Keratinocyte (primary cell): ENCODE measurements at places on chromosomes 3 and 15. TPM values are rescaled to one million over a fixed set of nuclear protein-coding genes. Genes with fewer than 3 reads are reported as not detected.

Gene CCNB2
- polyA plus RNA-seq = 5.5 to 36.9 TPM (median 32.4 TPM) in 3 replicates

DNA sequence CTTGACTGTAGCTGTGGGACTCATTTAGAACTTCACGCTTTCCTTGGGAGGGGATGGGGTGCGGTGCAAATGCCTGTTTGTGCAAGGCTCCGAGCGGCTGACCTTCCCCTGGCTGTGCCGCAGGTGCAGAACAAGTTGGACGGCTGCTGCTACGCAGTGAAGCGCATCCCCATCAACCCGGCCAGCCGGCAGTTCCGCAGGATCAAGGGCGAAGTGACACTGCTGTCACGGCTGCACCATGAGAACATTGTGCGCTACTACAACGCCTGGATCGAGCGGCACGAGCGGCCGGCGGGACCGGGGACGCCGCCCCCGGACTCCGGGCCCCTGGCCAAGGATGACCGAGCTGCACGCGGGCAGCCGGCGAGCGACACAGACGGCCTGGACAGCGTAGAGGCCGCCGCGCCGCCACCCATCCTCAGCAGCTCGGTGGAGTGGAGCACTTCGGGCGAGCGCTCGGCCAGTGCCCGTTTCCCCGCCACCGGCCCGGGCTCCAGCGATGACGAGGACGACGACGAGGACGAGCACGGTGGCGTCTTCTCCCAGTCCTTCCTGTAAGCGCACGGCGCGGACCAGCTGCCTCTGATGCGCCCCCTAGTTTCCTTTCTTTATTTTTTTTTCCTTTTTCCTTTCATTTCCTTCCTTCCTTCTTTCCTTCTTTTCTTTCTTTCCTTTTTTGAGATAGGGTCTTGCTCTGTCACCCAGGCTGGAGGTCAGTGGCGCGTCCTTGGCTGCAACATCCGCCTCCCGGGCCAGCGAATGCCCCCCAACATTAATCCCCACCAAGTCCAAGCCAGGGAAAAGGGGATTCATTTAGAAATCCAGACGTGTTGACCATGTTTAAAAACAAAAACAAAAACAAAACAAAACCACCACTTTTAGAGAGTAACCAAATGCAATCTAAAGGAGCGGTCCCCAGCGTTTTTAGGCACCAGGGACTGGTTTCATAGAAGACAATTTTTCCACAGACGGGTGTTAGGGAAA, 42.7 kb downstream of the EIF2AK4 start:
- H3K4me1 ChIP-seq = no peaks in the 10 kb centered on the region
- DNase-seq = no peak
- peak overlapping the region; percentile 36 for H3K4me3 ChIP-seq
- no peaks in the 10 kb centered on the region for H3K27me3 ChIP-seq

GRCh38 chr3:4746241-4746958, 232.8 kb upstream of the BHLHE40 start:
- peaks cover 30% of the 10 kb centered on the region for H3K4me1 ChIP-seq
- DNase-seq = no peak
- H3K36me3 ChIP-seq = no peaks in the 10 kb centered on the region
- no peak overlapping the region for H3K4me3 ChIP-seq
- H3K27ac ChIP-seq = no peak overlapping the region

Gene TXNRD3
- 6.3 to 11.0 TPM (median 9.7 TPM) in 3 replicates for polyA plus RNA-seq
